Spinal cord (tissue), 10 donors: ENCODE measurements at places on chromosomes 13 and 19. TPM values are rescaled to one million over a fixed set of nuclear protein-coding genes. Genes with fewer than 3 reads are reported as not detected.
A peak's percentile ranks its signal among the peaks of the same experiment; 100 is the strongest.

GRCh38 chr19:39362682-39363657, 20.7 kb downstream of the SAMD4B start:
- H3K27ac ChIP-seq = peak overlapping the region; percentile 83
- H3K27me3 ChIP-seq = no peaks in the 10 kb centered on the region

GRCh38 chr13:75299246-75299645, 182.7 kb downstream of the TBC1D4 start:
- H3K27ac ChIP-seq = no peak overlapping the region
- H3K36me3 ChIP-seq = no peaks in the 10 kb centered on the region
- no peak overlapping the region for H3K4me3 ChIP-seq
- no peaks in the 10 kb centered on the region for H3K4me1 ChIP-seq

- no peaks in the 10 kb centered on the region for H3K36me3 ChIP-seq
- peak; percentile 23 for DNase-seq
- H3K4me3 ChIP-seq = no peak overlapping the region
- H3K27ac ChIP-seq = no peak overlapping the region
- H3K27me3 ChIP-seq = no peaks in the 10 kb centered on the region
- H3K4me1 ChIP-seq = no peaks in the 10 kb centered on the region
Measured at GRCh38 chr13:81051873-81052272, 710.9 kb upstream of the SPRY2 start.

GRCh38 chr13:44974056-44974793, 15.0 kb downstream of the NUFIP1 start:
- H3K36me3 ChIP-seq = peaks cover 6% of the 10 kb centered on the region
- H3K27me3 ChIP-seq = no peaks in the 10 kb centered on the region
- H3K4me1 ChIP-seq = no peaks in the 10 kb centered on the region

DNA sequence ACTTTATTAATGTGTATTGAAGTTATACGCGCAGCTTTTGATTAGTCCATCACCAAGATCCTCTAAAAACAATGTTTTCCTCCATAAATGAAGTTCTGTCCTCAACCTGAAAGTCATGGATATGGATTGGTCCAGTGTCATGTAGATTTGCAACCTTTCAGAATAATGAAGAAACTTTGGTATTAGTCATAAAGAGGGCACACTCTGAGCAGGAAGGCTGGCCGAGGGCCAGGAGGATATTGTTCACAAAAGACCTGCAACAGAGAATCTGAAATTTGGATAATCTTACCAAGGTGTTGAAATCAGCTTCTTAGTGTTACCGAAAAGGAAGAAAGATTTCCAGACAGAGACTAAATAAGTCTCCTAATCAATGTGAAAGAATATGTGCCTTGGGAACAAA, 20.7 kb downstream of the CLDN10 start:
- no peaks in the 10 kb centered on the region for H3K27me3 ChIP-seq
- no peak overlapping the region for H3K4me3 ChIP-seq
- no peaks in the 10 kb centered on the region for H3K4me1 ChIP-seq
- DNase-seq = no peak

DNA sequence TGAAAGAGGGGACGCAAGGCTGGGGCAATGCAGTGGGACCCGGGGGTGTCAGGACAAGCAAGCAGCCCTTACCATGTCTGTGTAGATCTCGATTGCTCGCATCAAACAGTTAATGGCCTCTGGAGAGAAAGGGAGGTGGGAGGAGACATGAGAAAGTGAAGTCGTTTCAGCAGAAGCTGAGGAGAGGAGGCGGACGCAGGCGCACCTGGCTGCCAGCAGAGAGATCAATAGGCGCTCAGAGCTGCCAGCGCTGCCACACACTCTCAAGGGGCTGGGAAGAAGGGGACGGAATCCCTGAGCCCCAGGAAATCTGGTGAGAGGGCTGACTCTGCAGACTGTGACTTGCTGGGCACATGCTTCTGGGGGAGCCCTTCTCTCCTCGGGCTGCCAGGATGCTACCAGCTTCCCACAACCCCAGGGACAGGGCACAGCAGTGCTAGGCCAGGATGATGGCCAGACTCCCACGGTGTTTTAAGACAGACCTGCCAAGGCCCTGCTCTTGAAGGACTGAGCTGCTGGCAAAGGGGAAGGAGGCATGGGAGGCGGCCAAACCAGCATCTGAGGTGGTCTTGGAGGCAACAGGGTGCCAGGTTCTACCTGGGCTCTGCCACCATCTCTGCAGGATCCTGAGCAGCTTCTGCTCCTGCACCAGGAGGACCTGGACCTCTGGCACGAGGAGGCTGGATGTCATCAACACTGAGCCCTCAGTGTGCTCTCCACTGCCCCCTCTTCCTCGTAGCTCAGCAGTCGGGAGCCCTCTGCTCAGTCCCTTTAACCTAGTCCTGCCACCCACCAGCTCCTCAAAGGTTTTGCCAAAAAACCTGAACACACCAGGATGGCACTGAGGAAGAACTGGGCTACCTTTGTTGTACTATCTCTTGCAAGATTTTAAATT, 11.7 kb upstream of the KPTN start:
- peaks cover 72% of the 10 kb centered on the region for H3K4me1 ChIP-seq
- DNase-seq = no peak
- peaks cover 97% of the 10 kb centered on the region for H3K36me3 ChIP-seq
- no peak overlapping the region for H3K4me3 ChIP-seq
- H3K27me3 ChIP-seq = no peaks in the 10 kb centered on the region

- DNase-seq = no peak
- no peaks in the 10 kb centered on the region for H3K4me1 ChIP-seq
- no peaks in the 10 kb centered on the region for H3K27me3 ChIP-seq
- H3K4me3 ChIP-seq = no peak overlapping the region
Measured at GRCh38 chr13:85386424-85386823, 412.8 kb downstream of the SLITRK6 start.

GRCh38 chr13:48602296-48603016, 51.3 kb upstream of the CYSLTR2 start:
- no peak overlapping the region for H3K4me3 ChIP-seq
- H3K36me3 ChIP-seq = no peaks in the 10 kb centered on the region
- H3K27ac ChIP-seq = no peak overlapping the region
- no peaks in the 10 kb centered on the region for H3K4me1 ChIP-seq
- DNase-seq = no peak

- no peak overlapping the region for H3K27ac ChIP-seq
- H3K36me3 ChIP-seq = no peaks in the 10 kb centered on the region
- H3K4me1 ChIP-seq = no peaks in the 10 kb centered on the region
- no peak for DNase-seq
- H3K27me3 ChIP-seq = no peaks in the 10 kb centered on the region
Measured at GRCh38 chr13:76762721-76763120, 123.5 kb downstream of the KCTD12 start.

DNA sequence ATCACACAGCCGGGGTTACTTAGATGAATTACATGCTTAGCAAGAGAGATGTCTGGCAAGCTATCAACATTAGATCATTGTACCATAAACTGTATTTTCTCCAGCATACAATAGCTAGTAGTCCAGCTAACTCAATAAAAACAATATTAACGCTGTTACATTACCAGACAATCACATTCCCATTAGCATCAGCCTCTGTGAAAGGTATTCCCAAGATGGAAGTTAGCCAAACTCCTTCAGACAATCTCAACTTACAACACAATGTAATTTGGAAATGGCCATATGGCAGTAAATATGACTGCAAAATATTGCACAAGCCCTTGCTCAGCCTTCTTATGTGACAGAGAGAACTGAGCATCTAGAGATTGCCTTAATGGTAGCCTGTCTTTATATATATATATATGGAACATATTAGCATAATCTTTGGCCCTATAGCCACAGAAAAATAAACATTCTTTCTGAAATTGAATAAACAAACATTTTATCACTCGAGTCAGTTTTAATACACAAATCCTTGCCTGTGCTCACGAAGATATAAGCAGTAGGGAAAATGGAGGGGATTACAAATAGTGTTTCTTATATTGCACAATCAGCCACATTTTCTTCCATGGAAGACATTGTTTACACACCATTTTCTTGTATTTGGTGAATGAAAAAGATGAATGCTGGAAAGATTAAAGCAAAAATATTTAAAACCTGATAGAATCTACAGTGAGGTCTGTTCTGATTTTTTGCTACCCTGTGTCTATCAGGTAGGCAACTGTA, 1060.5 kb downstream of the DIAPH3 start:
- no peak for DNase-seq
- no peaks in the 10 kb centered on the region for H3K36me3 ChIP-seq
- H3K27me3 ChIP-seq = no peaks in the 10 kb centered on the region
- H3K27ac ChIP-seq = no peak overlapping the region
- H3K4me3 ChIP-seq = no peak overlapping the region

DNA sequence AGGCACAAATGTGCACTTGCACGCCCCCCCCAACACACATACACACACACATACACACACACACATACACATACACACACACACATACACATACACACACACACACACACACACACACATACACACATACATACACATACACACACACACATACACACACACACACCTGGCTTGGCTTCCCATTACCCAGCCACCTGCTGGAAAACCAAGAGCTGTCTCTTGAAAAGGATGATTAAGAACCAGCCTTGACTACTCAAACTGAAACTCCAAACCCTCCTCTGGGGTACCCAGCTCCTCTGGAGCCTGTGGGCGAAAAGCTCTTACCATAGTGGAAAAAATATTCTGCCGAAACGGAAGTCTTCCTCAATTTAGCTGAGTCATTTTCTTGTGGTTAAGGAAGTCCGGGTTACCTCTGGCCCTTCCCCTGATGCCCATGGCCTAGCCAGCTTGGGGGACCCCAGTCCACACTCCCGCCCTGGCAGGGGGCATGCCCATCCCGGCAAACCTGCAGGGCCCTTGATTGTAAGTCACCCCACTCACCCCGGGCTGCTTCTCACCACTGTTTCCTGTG, 21.9 kb downstream of the CEBPA start:
- no peak for DNase-seq
- H3K27ac ChIP-seq = no peak overlapping the region
- peaks cover 15% of the 10 kb centered on the region for H3K4me1 ChIP-seq
- no peaks in the 10 kb centered on the region for H3K27me3 ChIP-seq
- H3K36me3 ChIP-seq = no peaks in the 10 kb centered on the region

GRCh38 chr13:75473468-75473867, 8.5 kb downstream of the TBC1D4 start:
- no peaks in the 10 kb centered on the region for H3K36me3 ChIP-seq
- no peak overlapping the region for H3K27ac ChIP-seq
- no peaks in the 10 kb centered on the region for H3K27me3 ChIP-seq
- no peak overlapping the region for H3K4me3 ChIP-seq
- no peaks in the 10 kb centered on the region for H3K4me1 ChIP-seq

GRCh38 chr19:40154121-40154680, 37.0 kb upstream of the MAP3K10 start:
- H3K4me1 ChIP-seq = no peaks in the 10 kb centered on the region
- H3K27me3 ChIP-seq = no peaks in the 10 kb centered on the region
- no peak for DNase-seq
- no peak overlapping the region for H3K27ac ChIP-seq
- no peak overlapping the region for H3K4me3 ChIP-seq

GRCh38 chr13:76214001-76214400, 577.9 kb downstream of the LMO7 start:
- no peak overlapping the region for H3K4me3 ChIP-seq
- H3K27me3 ChIP-seq = no peaks in the 10 kb centered on the region
- no peaks in the 10 kb centered on the region for H3K36me3 ChIP-seq
- no peak overlapping the region for H3K27ac ChIP-seq
- DNase-seq = no peak

GRCh38 chr13:50893211-50893852, 16.3 kb upstream of the RNASEH2B start:
- H3K27me3 ChIP-seq = no peaks in the 10 kb centered on the region
- no peaks in the 10 kb centered on the region for H3K36me3 ChIP-seq
- DNase-seq = no peak
- H3K27ac ChIP-seq = no peak overlapping the region
- H3K4me1 ChIP-seq = no peaks in the 10 kb centered on the region

GRCh38 chr19:55160986-55161365, 3.4 kb upstream of the TNNI3 start:
- peaks cover 19% of the 10 kb centered on the region for H3K4me1 ChIP-seq
- no peaks in the 10 kb centered on the region for H3K36me3 ChIP-seq
- H3K27me3 ChIP-seq = peaks cover 58% of the 10 kb centered on the region
- H3K27ac ChIP-seq = no peak overlapping the region

GRCh38 chr19:16116067-16116466, 4.4 kb downstream of the RAB8A start:
- H3K36me3 ChIP-seq = peaks cover 44% of the 10 kb centered on the region
- no peak for DNase-seq
- no peaks in the 10 kb centered on the region for H3K27me3 ChIP-seq
- H3K4me3 ChIP-seq = no peak overlapping the region
- peak overlapping the region; percentile 26 for H3K27ac ChIP-seq

DNA sequence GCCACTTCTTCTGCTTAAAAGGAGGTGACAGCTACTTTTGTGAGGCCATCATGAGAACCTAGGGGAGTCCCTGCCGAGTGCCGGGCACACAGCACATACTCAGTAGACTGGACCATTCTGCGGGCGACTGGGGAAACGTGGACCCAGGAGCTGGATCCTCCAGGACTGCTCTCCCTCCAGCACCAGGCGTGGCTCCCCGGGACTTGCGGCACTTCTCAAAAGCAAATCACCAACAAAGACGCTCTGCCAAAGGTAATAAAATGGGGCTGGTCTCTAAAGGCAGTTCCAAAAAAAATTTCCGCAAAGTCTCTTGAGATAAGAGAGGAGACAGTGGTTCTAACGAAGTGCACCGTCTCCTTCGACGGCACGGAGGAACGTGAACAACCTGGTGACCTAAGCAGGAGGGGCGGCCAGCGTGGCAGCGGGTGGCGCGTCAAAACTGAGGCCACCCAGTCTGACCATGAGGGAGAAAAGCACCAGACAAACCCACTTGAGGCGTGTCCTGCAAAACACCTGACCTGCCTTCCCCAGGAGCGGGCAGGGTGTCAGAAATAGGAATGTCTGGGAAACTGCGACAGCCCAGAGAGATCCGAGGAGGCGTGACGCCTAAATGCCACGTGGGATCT, 1.4 kb upstream of the TMPRSS9 start:
- no peak for DNase-seq
- H3K27me3 ChIP-seq = peaks cover 18% of the 10 kb centered on the region
- H3K4me1 ChIP-seq = peaks cover 16% of the 10 kb centered on the region
- H3K36me3 ChIP-seq = peaks cover 35% of the 10 kb centered on the region
- no peak overlapping the region for H3K27ac ChIP-seq
- H3K4me3 ChIP-seq = no peak overlapping the region

The NUP58 gene
- polyA plus RNA-seq = 37.6 TPM

The GRIK5 gene
- 83.2 TPM for polyA plus RNA-seq

The RPL13A gene
- polyA plus RNA-seq = 1,955 TPM

The MBD3L2 gene
- polyA plus RNA-seq = not detected

The TEX26 gene
- 1.9 TPM for polyA plus RNA-seq

The ZNF606 gene
- polyA plus RNA-seq = 23.2 TPM

The CAPS gene
- polyA plus RNA-seq = 44.6 TPM

The GAPDHS gene
- not detected for polyA plus RNA-seq

The ZNF730 gene
- 5.5 TPM for polyA plus RNA-seq

The CRX gene
- polyA plus RNA-seq = not detected
